CD4-positive, alpha-beta T cell (primary cell): ENCODE measurements at places on chromosomes 7 and 10.
A peak's percentile ranks its signal among the peaks of the same experiment; 100 is the strongest.

- no peak for DNase-seq
Observed at GRCh38 chr7:99557940-99558305, 519 bp upstream of the ZNF655 start.

DNA sequence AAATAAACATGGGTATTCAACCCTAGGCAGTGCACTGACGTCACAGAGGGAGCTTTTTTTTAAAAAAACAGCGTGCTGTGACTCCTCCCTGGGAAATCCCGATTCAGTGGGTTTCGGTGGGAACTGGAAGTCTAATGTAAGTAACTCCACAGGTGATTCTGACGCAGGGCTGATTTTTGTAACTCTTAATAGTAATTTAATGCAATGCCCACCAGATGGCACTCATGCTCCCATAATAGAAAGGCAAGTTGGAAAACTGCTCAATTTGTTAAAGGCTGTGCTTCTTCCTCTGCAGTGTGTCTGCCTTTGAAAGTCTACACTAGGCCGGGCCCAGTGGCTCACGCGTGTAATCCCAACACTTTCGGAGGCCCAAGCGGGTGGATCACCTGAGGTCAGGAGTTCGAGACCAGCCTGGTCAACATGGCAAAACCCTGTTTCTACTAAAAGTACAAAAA is 10.9 kb upstream of the RSU1 start:
- peak; percentile 53 for DNase-seq

DNA sequence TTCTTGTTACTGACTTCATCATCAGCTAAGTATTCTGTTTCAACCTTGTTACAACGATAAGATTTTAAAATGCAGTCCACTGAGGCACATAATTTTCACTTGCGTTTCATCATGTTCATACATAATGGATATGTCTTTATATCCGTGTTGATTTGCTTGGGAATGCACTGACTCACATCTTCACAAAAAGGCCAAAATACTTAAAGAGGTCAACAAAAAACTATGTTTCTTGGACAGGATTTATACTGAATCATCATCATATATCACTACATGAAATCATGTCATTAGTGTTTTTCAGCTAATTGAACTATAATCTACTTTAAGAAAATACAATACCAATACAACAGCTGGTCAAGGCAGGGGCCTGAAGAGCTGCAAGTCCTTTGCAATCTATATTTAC is 324.5 kb upstream of the KLF6 start:
- no peak for DNase-seq

GRCh38 chr7:46930366-46930765 is 651.5 kb downstream of the TNS3 start:
- no peak for DNase-seq

DNA sequence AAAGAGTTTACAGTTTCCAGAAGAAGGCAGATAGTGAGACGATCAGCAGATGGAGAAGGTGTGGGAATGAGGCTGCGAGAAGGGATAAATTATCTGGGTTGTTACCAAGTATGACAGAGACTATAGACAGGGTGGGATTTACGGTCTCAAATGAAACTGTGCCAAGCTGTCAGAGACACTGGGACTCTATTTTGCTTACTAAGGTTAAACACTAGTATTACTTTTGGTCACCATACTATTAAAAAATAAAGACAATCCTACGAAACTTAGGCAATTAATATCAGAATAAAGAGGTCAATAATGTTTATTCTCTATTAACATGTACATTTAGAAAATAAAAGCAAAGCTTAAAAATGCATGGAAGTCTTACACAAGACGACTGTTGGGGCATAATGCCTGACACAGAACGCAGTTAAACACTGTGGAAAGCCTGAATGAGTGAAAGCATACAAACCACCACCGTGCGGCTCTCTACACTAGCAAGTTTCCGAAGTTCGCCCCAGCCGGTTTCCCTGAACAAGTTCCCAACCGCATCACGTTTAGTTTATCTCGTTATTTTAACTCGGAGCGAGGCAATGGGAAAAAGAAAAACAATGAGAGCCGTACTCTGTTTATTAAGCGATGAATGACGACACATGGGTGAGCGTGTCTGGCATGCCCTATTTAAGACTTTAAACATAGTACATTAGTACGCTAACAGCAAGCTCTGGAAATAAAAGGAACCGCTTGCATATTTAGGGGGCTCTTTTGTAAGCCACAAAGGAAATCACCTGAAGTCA is 909 bp upstream of the CC2D2B start:
- peak; percentile 2 for DNase-seq

DNA sequence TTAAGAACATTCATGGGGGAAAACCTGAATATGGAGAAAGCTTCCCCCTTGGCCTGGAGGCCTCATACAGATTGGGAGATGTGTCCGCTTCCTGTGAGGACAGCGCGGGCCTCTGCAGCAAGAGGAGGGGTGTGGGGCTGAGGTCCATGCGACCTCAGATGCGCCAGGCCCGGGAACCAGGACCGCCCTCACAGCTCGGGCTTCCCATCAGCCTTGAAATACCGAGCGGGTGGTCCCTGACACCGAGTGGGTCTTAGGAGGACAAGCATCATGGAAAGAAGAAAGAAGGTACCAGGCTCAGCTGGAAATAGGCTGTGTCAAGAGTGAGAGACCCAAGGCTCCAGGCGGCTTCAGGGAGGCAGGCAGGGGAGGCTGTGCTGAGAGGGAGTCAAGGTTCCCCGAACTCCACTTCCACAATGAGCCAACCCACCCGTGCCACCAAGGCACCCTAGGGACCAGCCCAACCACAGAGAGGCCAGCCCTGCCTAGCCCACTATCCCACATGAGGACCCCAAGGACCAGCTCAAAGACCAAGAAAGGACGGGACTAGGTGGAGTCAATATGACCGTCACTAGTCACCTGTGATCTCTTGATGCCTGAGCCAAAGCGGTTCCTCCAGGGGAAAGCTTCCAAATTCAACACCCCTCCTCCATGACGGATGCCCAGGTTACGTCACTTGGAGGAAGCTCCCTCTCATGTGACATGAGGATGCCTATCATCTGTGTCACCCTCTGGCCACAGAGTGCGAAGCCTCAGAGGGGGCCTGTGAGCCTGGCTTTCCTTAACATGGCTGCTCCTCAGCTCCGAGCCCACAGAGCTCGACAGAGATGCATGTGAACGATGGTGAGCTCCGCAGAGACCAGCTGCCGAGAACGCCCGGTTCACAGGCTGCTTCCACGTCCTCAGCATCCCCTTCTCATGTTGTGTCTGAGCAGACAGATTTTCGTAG is 103.7 kb downstream of the TCERG1L start:
- no peak for DNase-seq

- DNase-seq = peak; percentile 23
Observed at GRCh38 chr10:91220954-91221675, 652 bp downstream of the PCGF5 start.
